Breast epithelium (tissue), 4 donors: ENCODE measurements at places on chromosomes 1 and 21.

DNA sequence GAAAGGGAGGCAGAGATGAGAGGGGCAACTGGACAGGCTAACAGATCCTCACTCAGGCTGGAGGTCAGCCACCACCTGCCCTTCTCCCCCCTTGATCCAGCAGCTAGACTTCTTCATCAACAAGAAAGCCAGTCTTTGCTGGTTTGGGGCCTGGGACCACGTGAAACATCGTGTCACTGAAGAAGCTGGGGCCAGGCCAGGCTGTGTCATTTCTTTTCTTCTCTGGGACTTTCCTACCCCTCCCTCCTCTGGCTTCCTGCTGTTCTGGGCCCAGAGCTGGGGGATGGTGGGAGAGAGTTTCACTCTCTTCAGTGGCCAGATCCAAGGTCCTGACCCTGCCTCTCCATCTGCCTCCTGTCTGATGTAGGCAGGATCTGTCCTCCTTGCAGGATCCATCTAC is 18.1 kb upstream of the SLC26A9 start:
- DNase-seq, result no peak

- DNase-seq, result no peak
Measured at GRCh38 chr1:180524160-180524914, 22.0 kb upstream of the ACBD6 start.

GRCh38 chr1:212600071-212600915 is 8.3 kb upstream of the ATF3 start:
- DNase-seq, result no peak

- DNase-seq, result no peak
Measured at GRCh38 chr1:6172549-6172948, 7.6 kb downstream of the CHD5 start.
